Neural crest cell (in vitro differentiated cells): ENCODE measurements at places on chromosomes 6 and 20. TPM values are rescaled to one million over a fixed set of nuclear protein-coding genes. Genes with fewer than 3 reads are reported as not detected.
A peak's percentile ranks its signal among the peaks of the same experiment; 100 is the strongest.

- peaks cover 35% of the 10 kb centered on the region for H3K4me1 ChIP-seq
- no peaks in the 10 kb centered on the region for H3K27me3 ChIP-seq
- no peak overlapping the region for H3K4me3 ChIP-seq
Measured at GRCh38 chr6:22582417-22583205, 13.2 kb downstream of the HDGFL1 start.

- H3K27me3 ChIP-seq: peaks cover 61% of the 10 kb centered on the region
- H3K4me3 ChIP-seq: no peak overlapping the region
- no peak for DNase-seq
- H3K36me3 ChIP-seq: no peaks in the 10 kb centered on the region
Measured at GRCh38 chr20:3235666-3236324, 3.2 kb downstream of the SLC4A11 start.

DNA sequence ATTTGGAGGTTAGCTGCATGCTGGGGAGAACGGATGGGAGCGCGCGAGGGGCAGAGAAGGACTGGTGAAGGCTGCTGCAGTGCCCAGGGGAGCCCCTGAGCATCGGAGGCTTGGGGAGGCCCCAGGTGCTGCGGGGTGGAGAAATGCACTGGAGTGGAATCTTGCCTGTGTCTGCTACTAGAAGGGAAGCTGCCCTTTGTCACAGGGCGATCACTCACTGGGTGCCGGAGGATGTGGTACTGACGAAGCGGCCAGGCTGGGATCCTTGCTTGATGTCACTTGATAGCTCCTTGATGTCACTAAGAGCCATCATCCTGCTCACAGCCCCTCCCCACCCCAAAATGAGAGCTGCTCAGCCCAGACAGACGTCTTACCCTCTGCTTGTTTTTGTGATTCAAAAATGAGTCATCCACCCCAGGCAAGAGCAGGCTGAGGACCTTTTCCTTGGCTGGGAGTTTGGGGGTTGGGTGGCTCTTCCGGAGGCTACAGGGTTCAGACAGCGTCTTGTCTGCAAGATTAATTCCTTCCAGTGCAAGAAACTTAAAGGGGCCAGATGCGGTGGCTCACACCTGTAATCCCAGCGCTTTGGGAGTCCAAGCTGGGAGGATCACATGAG is 62.6 kb upstream of the PMEPA1 start:
- H3K4me3 ChIP-seq: no peak overlapping the region
- peaks cover 16% of the 10 kb centered on the region for H3K4me1 ChIP-seq
- peaks cover 17% of the 10 kb centered on the region for H3K27me3 ChIP-seq
- no peak for DNase-seq

GRCh38 chr6:136228814-136229213 is 21.3 kb downstream of the MTFR2 start:
- H3K4me3 ChIP-seq: no peak overlapping the region
- no peak for DNase-seq
- no peak overlapping the region for H3K27ac ChIP-seq
- H3K27me3 ChIP-seq: no peaks in the 10 kb centered on the region
- peaks cover 6% of the 10 kb centered on the region for H3K4me1 ChIP-seq

GRCh38 chr6:14165091-14165490 is 47.5 kb downstream of the CD83 start:
- no peak overlapping the region for H3K4me3 ChIP-seq
- no peak for DNase-seq
- peaks cover 6% of the 10 kb centered on the region for H3K4me1 ChIP-seq
- no peak overlapping the region for H3K27ac ChIP-seq

- no peak for DNase-seq
- H3K36me3 ChIP-seq: no peaks in the 10 kb centered on the region
- peaks cover 8% of the 10 kb centered on the region for H3K27me3 ChIP-seq
- H3K4me1 ChIP-seq: no peaks in the 10 kb centered on the region
Measured at GRCh38 chr6:159125014-159125609, 44.1 kb upstream of the FNDC1 start.

GRCh38 chr6:131807321-131807643 is 538 bp upstream of the ENPP1 start:
- peak overlapping the region; percentile 92 for H3K4me3 ChIP-seq
- no peak for DNase-seq
- H3K36me3 ChIP-seq: no peaks in the 10 kb centered on the region
- peaks cover 35% of the 10 kb centered on the region for H3K27me3 ChIP-seq
- peak overlapping the region; percentile 92 for H3K27ac ChIP-seq

Gene DEFB132
- total RNA-seq: not detected in 2 replicates

Gene TNNC2
- not detected in 2 replicates for total RNA-seq

Gene RNF182
- 2.3 and 3.0 TPM in 2 replicates for total RNA-seq

Gene TTLL9
- 2.9 and 3.3 TPM in 2 replicates for total RNA-seq

Gene CYP39A1
- total RNA-seq: 1.5 and 2.1 TPM in 2 replicates

Gene HLA-DRB1
- total RNA-seq: 0.66 and 0.84 TPM in 2 replicates

Gene CAPN11
- total RNA-seq: not detected in 2 replicates

Gene C6orf141
- 0.89 and 1.0 TPM in 2 replicates for total RNA-seq

Gene TCF21
- not detected in 2 replicates for total RNA-seq

Gene RAD21L1
- total RNA-seq: not detected in 2 replicates
